ENCODE measurements at places on chromosomes 5 and 9. TPM values are rescaled to one million over a fixed set of nuclear protein-coding genes. Genes with fewer than 3 reads are reported as not detected.

The PCDHGA2 gene
- total RNA-seq, result 6.7 TPM

The VCAN gene
- 43.5 TPM for total RNA-seq

The TEX48 gene
- not detected for total RNA-seq

The PLEKHG4B gene
- 0.09 TPM for total RNA-seq

The FGF10 gene
- 3.5 TPM for total RNA-seq

The SLC6A19 gene
- 179 TPM for total RNA-seq

The LRRC70 gene
- total RNA-seq, result 1.0 TPM

The RAPGEF6 gene
- 19.4 TPM for total RNA-seq

The TGFBR1 gene
- total RNA-seq, result 69.2 TPM

The SLC2A6 gene
- 18.4 TPM for total RNA-seq

The AK8 gene
- 0.98 TPM for total RNA-seq

The PPP3R2 gene
- total RNA-seq, result not detected

The PLCXD3 gene
- total RNA-seq, result 4.7 TPM

The TNC gene
- total RNA-seq, result 29.4 TPM

The BTNL8 gene
- total RNA-seq, result 47.3 TPM

The ECM2 gene
- total RNA-seq, result 8.2 TPM

The BTNL3 gene
- 0.09 TPM for total RNA-seq

The AIF1L gene
- 7.0 TPM for total RNA-seq

The GARIN3 gene
- total RNA-seq, result not detected

The FCN2 gene
- 2.6 TPM for total RNA-seq

The CATSPER3 gene
- 1.0 TPM for total RNA-seq

The CDC14B gene
- 24.7 TPM for total RNA-seq

The GPX3 gene
- total RNA-seq, result 131 TPM

The ANKDD1B gene
- 0.43 TPM for total RNA-seq

The PCDH12 gene
- 3.6 TPM for total RNA-seq

The ECSCR gene
- 9.4 TPM for total RNA-seq

The SLC6A3 gene
- 0.23 TPM for total RNA-seq

The ELOVL7 gene
- 66.8 TPM for total RNA-seq

The TUSC1 gene
- total RNA-seq, result 10.9 TPM

The SGCD gene
- total RNA-seq, result 10.6 TPM

The SPOCK1 gene
- 13.6 TPM for total RNA-seq

The ZCCHC7 gene
- total RNA-seq, result 16.5 TPM

The TLR4 gene
- 9.8 TPM for total RNA-seq

Data from mucosa of gallbladder (tissue), 1 donor.